ENCODE measurements at places on chromosomes 1 and 21.

- DNase-seq: no peak
These were observed 32.9 kb downstream of the TNFSF18 start for GRCh38 chr1:173017792-173018191.

GRCh38 chr1:197902131-197902453 is 338 bp upstream of the C1orf53 start:
- no peak for DNase-seq

DNA sequence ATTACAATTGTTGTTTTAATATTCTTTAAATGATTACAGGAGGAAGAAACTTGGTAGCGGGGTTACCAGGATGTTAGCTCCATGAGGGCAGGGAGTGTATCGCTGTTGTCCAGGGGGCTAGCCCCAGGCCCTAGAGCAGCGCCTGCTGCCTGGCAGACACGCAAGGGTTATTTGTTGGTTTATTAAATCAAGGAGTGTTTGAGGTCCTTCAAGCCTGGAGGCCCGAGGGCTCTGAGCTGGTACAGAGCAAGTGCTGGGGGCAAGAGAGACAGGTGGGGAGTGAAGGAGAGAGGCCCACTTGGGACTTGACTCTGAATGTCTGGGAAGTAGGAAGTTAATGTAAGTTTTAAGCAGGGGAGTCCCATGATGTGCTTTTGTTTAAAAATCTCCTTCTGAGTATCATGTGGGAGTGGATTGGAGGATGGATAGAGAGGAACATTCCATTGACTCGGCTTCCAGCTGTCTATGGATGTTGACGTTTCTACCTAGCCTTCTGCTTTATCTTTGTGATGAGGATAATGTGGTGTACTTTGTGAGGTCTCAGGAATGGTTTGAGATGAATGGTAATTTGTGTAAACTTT is 8.7 kb downstream of the ITSN1 start:
- DNase-seq: no peak

GRCh38 chr1:93578911-93579825 is 102.5 kb downstream of the BCAR3 start:
- DNase-seq: no peak

- no peak for DNase-seq
These were observed 119.8 kb upstream of the PTGFR start for GRCh38 chr1:78370779-78371482.

DNA sequence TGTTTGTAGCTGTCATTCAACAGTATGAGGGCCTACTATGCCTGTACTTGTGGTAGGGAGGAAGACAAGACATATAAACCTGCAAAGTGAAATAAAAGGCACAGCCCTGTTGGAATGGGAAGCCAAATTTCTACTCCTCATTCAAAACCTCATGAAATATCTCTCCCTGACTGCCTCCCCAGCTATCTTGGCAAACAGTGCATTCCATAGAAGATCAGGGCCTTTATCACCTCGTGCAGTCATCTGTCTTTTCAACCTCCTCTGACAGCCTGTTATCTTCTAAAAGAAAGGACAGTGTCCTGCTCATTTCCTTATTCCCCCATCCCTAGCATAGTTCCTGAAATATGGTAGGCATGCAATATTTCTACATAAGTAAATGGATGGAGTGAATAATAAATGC is 71.0 kb downstream of the SH3GLB1 start:
- DNase-seq: no peak

DNA sequence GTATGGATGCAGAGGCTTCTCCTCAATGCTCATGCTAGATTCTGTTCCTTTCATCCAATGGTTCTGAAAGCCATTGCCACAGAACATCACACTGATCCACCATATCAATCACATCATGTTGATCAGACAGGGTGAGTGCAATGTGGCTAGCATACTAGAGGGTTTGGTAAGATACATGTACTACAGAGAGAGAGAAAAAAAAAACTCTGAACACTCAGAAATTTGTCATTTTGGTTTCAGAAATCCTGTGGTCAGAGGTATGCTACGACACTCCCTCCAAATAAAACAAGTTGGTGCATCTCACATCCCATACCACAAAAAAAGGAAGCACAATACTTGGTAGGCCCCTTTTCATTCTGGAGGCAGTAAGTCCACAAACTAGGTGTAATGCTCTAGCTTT is 35.4 kb downstream of the OR10J1 start:
- no peak for DNase-seq

DNA sequence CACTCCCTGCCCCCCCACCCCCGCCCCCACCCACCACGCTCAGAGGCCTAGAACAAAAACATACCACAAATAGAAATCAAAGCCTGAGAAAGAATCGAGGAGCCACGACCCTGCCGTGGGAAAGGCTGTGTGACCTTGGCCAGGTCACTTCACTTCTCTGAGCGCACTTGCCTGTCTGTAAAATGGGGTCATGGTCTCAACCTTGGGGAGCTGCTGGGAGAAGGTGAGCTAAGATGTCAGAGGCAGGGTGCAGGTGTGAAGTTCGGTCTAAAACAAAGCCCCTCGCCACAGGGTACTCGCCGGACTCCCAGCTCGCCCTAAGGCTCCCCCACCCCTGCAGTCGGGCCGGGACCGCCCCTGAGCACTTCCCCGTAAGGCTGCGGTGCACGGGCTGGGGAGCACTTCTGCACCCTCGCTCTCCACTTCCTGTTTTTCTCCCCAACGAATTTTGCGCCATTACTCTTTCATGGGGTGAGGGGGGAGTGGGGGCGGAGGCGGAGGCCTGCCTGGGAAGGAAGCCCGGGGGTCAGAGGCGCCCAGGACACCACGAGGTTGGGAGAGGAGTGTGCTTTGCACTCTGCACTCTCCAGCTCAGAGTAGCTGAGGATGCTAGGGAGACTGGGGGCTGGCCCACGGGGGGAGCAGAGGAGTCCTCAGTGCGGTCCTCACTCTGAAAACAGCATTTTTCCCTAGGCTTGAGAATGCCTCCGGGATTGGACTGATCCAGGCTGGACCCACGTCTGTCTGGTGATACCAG is 21.9 kb upstream of the PIK3CD start:
- peak; percentile 80 for DNase-seq

- peak; percentile 59 for DNase-seq
These were observed 111.9 kb downstream of the PTPN14 start for GRCh38 chr1:214439352-214440119.

DNA sequence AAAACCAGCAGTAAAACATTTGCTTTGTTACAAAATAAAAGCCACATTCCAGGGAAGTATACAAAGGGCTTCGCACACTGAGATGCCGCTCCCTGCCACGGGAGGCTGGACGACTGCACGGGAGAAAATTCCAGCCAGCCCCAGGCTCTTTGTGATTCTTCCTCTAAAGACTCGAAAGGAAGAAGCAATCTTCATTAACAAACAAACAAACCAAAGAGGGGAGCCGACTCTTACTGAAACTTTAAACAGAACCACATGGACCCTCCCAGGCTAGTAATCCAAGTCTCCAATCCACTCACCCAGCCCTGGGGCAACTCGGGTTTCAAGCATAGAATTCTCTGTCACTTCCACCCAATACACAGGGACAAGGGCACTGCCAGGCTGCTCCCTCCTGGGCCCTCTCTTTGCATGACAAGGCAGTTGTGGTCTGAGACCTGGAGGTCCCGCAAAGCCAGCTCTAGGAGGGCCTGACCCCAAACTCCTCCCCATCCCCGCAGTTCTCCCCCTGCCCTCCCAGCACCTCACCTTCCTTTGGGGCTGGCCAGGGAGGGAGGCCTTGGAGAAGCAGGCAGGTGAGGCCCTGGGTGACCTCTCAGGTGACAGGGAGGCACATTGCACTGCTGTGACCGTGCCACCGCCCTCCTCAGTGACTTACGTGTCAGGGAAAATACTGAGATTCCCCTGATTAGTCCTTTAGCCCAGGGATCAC is 26.6 kb upstream of the COL18A1 start:
- no peak for DNase-seq

GRCh38 chr1:245345191-245345884 is 190.6 kb downstream of the KIF26B start:
- DNase-seq: no peak

DNA sequence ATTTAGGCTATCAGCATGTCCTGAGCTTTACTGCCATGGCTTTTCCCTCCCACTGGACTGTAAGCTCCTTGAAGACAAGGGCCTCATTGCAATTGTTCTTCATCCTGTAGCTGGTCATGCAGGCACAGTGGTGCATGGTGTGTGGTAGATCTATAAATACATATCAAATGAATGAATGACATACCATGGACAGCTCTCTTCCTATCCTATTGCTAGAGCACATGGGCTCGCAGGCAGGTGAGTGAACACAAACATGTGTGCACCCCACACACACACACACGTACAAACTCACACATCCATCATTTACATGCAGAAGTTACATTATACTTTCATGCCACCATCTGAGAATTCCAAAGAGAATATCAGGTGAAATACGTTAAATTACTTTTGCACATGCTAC is 172.9 kb upstream of the RUNX1 start:
- no peak for DNase-seq

DNA sequence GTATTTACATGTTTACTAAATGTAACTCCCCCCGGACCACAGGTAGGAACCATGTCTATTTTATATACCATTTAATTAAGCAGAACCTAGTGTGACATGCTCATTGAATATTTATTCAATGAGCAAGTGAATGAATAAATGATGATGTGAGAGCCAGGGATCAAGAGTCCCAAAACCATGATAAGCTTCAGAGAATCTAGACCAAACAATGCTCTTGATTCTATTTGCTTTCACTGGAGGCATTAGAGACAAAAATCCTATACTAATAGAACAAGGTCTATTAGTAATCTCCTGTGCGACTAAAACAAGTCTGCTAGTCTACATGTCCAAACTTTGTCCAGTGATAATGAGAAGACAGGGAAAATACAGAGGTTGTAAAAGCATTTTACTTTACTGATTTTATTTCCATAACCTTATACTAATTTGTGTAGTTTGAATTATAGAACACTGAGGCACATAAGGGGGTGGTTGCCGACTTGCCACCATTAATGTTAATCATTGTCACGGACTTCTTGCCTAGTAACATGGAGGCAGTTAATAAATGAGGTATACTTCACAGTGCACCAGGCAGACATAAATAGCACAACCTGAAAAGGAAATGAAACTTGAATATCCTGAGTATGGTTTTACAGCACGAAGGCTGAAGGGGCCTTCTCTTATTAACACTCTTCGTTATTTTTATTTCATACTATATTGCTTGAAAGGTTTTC is 69.8 kb downstream of the TBX15 start:
- DNase-seq: peak; percentile 6

DNA sequence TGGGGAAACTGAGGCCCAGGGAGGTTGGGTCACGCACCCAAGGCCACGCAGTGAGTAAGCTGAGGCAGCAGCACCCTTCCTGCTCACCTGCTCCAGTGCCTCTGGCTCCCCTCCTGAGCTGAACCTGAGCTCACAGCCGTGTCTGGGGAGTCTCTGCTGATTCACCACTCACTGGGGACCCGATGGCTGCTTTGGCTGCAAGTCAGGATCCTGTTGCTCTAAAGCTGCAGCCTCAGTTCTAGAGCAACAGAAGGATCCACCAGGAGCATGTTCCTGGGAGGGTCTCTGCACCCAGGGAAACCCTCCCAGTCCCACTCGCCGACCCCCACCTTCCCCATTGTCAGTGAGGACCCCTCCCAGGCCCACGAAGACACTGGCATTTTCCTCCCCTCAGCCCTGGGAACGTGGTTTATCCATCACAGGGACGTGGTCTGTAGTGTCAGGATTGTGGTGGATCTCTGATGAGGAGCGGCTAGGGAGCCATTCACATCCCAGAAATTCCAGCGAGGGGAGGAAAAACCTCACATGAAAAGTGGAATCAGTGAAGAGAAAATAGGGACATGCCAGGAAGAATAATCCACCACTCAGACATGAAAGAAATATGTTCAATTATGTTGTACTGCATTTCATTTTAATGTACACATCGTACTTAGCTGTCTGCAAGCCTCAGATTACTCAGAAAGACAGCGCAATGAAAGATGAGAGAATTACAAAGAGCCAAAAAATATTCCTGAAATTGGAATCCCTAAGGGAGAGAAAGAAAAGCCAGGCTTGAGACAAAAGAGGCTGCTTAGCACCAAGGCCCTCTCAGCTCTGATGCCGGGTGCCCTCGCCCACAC is 447.2 kb downstream of the MATN1 start:
- DNase-seq: no peak

DNA sequence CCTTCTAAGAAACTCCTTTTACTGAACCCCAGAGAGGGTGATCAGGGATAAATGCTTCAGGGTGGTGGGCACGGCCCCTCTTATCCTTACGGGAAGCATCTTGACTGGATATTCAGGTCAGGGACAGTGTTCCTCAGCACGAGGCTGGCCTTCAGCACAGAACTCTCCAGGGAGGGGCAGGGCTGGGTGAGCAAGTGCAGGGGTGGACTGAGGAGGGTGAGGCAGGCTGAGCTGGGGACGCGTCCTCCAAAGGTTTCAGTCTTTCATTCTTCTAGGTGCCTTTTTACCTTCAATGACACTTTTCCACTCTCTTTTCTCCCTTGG is 52.3 kb downstream of the RASSF5 start:
- DNase-seq: no peak

GRCh38 chr1:22484706-22485345 is 33.2 kb downstream of the ZBTB40 start:
- no peak for DNase-seq

GRCh38 chr1:31570906-31571305 is 5.4 kb upstream of the TINAGL1 start:
- DNase-seq: no peak

DNA sequence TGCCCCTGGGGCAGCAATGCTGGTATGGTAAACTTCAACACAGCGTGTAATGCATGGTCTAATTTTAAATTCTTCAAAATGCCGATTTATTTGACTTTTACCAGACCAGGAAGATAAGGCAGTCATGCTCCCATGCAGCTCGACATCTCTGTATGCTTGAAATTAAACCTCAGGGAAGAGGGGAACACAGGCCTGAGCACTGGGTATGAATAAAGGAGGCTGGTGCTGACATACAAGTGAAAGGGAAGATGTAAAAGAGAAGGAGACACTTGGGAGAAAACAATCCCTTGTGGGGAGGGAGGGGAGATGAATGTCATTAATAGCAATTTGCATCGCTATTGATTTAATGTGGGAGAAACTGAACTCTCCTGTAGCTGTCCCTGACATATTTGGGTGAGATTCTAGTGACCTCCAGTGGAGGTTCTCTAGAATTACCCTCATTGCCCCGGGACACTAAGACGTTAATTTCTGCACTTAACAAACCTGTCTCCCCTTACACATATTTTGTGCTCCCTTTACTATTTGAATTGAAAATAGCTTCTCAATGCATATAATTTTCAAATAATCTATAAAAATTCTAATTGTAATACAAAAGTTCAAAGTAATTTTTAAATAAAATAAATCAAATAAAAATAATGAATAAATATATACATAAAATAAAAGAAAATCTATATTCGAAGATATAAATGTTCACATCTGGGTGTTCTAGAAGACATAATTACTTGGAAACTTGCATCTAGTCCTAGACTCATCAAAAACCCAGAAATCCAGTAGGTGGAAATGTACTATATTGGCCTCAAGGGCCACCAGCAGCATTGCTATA is 283.1 kb downstream of the LMX1A start:
- DNase-seq: peak; percentile 30

DNA sequence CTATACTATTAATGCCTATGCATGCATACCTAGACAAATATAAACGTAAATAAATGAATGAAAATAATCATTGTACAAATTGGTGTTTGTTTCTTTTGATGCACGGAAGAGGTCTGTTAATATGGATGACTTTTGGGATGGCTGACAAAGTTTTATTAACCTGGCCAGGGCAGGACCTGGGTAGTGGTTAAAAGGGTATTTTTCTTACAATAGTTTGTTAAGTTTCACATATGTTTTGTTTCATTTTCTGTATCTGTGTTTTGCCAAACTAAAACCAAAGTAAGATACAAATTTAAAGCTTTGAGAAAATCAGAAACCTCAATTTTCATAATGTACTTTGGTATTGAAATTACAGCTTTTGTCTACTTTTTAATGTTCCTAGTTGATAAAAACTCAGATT is 222.7 kb upstream of the OLFM3 start:
- DNase-seq: no peak

- no peak for DNase-seq
These were observed 169.4 kb downstream of the C1orf94 start for GRCh38 chr1:34346128-34346527.

Data from GM13977 (cell line).